ENCODE measurements at places on chromosomes 1 and 21.

DNA sequence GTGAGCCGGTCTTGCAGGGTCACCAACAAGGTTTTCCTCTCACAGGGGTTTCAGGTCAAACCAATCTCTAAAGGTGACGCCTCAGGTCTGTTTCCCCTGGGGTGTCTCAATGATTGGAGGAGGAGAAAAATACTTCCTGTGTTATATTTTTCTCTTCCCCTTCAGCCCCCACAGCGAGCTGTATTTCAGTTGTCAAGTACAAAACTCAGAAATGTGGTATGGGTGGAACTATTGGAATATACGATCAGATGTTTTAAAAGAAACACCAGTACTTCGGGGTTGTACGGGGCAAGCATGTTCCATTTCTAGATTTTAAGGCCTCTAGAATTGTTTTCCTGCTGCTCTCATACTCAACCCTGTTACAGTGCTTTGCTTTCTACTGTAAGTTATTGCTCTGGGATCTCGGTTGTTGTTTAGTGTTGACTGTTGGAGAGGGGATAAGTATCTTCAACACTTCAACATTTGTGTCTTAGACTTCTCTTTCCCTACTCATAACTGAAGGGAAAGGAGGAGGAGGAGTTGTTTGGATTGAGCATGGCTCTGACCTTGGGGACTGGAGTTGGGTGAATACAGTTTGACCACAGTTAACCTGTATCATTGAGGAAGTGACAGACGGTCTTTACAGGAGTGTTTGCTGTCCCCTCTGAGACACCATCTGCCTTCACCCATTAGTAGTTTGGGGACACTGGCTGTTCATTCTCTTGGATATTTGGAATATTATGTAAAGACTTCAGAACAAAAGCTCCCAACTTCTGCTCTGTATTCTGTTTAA, 2.0 kb downstream of the MAPKAPK2 start:
- DNase-seq = no peak

- DNase-seq = no peak
These were observed 66.1 kb downstream of the IARS2 start for GRCh38 chr1:220160027-220160426.

DNA sequence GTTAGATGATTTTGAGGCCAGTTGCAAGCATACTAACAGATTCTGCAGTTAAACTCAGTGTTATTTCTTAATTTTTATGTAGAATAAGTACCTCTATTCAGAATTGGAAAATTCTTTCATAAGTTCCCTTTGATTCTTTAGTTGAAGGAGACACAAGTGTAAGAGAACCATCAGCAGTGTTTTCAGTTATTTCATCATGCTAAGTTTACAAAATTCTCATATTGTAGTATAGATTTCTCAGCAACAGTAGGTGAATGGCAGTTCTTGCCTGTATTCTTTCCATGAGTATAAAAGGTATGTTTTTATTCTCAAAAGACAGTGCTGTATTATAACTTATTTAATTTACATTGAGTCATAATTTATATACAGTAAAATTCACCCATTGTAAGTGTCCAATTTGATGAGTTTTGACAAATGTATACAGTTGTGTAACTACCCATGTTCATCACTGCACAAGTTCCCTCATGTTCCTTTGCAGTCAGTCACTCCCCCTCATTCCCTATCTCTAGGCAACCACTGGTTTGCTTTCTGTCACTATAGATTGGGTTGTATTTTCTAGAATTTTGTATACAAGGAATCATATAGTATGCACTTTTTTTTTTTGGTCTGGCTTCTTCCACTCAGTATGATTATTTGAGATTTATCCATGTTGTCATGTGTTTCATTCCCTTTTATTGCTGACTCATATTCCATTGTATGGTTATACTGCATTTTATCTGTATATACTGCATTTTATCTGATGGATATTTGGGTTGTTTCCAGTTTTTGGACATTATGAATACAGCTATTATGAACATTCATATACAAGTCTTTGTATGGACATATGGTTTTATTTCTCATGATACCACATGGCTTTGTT, 3.9 kb downstream of the RPS6KC1 start:
- no peak for DNase-seq

DNA sequence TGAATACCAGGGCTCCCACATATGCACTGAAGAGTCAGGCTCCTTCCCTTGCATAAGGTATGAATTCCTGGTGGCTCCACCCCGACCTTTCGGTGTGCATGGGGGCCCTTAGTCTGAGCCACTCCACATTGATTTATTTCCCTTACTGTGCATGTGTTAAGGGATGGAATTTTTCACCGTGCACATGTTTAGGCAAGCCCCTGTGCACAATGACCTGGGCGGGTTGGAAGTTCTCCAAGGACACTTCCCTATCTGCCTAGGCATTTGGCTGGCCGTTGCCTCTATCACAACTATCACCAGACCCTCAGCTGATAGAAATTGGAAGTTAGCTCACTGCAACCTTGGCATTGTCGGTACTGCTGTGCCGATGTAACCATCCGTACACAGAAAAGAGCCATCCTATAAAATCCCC, 9.7 kb downstream of the S100A6 start:
- DNase-seq = no peak

- no peak for DNase-seq
These were observed 25.7 kb downstream of the CXADR start for GRCh38 chr21:17538576-17538975.

- DNase-seq = no peak
These were observed 980 bp upstream of the METTL18 start for GRCh38 chr1:169795687-169796086.

DNA sequence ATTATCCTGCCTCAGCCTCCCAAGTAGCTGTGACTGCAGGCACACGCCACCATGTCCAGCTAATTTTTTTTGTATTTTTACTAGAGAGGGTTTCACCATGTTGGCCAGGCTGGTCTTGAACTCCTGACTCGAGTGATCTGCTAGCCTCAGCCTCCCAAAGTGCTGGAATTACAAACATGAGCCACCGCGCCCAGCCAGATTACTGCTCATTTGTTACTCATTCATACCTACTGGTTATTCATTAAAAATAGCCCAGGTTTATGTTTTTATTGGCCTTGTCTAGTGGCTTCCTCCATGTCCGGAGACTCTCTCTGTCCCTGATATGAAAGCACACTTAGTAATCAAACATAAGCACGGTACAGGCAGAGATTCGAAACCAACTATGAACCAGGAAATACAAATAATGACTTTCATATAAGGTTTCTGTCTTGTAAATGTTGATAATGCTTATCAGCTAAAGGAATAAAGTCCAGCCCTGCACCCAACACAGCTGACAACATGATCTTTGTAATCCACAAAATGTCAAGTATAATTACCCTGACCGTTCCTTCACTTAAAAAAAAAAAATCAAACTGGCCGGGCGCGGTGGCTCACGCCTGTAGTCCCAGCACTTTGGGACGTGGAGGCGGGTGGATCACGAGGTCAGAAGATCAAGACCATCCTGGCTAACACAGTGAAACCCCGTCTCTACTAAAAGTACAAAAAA, 50.4 kb upstream of the CXADR start:
- no peak for DNase-seq

- DNase-seq = no peak
These were observed 37.9 kb downstream of the GNG12 start for GRCh38 chr1:67795179-67795912.

GRCh38 chr1:36843906-36844610, 190.3 kb downstream of the GRIK3 start:
- DNase-seq = no peak

DNA sequence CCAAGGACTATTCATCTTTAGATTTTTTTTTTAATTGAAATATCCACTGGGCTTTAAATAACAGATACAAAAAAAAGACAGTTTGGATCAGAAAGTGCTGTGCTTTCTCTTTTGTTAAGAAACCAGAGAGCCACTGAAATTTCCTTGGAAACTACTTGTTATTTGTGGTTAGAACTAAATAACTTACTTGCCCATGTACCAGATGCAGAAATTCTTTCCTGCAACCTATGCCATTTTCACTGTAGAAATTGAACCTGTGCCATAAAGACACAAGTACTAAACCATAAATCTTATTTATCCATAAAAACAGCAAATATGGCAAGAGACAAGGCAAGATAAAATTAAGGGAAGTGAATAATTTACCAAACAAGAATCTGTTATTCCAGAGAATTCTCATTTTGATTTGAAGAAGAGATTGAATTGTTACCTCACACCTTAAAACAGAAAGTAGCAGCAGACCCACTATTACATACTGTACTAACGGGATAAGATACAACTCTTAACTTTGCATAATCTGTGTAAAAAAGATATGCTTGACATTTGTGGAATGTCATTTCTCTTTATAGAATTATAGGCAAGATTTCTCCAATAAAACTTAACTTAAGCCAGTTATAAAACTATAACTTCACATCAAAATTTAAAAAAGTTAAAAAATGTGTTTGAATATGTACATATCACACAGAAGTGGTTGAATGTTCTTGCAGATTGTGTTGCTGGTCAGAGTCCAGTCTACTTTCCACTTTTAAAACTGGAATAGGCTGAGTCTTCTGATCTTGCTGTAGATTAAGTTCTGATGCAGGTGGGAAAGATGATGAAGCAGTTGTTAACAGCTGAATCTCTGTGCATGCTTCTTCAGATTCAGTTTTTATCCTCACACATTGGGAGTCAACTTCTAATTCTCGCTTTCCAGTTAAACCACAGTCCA, 6.3 kb upstream of the PHTF1 start:
- no peak for DNase-seq

DNA sequence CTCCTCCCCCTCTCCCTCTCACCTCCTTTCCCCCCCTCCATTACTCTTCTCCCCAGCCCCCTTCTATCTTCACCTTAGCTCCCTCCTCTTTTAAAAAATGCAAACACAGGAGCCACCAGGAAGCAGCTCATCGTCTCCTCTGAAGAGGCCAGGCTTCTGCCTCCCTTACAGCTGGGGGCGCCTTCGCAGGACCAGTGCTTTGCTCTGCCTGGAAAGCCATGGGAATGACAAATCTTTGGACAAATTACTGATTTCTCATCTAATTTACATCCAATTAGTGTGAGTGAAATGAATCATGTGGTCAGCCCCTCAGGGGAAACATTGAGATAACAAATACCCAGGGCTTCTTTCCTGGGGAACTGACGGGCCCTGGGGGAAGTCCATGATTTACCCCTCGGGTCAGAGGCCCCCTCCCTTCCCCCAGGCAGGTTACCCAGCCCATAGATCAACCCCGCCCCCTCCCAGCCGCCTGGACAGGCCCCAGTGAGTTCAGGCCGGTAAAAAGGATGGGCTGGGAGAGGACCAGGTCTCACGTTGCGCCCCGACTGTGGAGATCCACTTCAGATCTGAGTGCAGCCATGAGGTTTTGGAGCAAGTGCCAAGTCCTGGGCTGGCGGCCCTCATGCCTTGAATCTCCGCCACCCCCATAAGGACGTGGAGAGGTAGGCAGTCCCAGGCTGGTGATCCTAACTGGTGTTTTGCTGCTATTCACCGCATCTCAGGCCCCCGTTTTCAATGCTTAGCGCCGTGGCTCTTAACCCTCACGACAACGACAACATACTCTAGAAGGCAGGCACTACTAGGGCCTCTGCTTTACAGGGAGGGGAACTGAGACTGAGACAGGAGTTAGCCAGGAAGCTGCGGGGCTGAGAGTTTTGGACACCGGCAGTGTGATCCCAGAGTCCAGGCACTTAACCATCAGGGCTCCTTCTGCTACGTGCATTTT, 300.8 kb downstream of the RRAGC start:
- DNase-seq = no peak

GRCh38 chr1:21783679-21784603, 992 bp upstream of the USP48 start:
- DNase-seq = no peak

GRCh38 chr1:12546771-12547585, 71.0 kb downstream of the DHRS3 start:
- no peak for DNase-seq

- DNase-seq = no peak
These were observed 405.0 kb downstream of the MATN1 start for GRCh38 chr1:30318413-30318812.

- no peak for DNase-seq
These were observed 37.0 kb upstream of the EPS15 start for GRCh38 chr1:51555866-51556619.

- no peak for DNase-seq
These were observed 34.5 kb downstream of the KLHDC7A start for GRCh38 chr1:18515120-18515667.

- no peak for DNase-seq
These were observed 80.6 kb upstream of the IPO9 start for GRCh38 chr1:201748335-201748734.

GRCh38 chr1:97877307-97877706, 43.5 kb downstream of the DPYD start:
- no peak for DNase-seq

- no peak for DNase-seq
These were observed 40.8 kb upstream of the DYNLT5 start for GRCh38 chr1:66711420-66711819.

DNA sequence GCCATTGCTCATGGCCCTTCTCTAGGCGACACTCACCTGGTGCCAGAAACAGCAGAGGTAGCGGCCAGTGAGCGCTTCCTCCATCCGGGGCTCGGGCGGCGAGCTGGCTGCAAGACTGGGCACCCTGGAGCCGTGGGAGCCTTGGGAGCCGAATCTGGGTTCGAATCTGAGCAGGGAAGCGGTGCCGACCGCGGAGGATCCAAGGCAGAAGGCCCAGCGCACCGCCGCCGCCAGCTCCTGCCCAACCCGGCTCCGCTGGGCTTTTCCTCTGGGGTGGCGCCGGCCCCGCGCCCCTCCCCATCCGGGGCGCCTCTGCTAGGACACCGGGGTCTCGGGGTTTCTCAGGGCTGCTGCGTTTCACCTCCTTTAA, 1.7 kb upstream of the PRDM16 start:
- no peak for DNase-seq

GRCh38 chr1:51768971-51769588, 109.4 kb downstream of the NRDC start:
- DNase-seq = no peak

DNA sequence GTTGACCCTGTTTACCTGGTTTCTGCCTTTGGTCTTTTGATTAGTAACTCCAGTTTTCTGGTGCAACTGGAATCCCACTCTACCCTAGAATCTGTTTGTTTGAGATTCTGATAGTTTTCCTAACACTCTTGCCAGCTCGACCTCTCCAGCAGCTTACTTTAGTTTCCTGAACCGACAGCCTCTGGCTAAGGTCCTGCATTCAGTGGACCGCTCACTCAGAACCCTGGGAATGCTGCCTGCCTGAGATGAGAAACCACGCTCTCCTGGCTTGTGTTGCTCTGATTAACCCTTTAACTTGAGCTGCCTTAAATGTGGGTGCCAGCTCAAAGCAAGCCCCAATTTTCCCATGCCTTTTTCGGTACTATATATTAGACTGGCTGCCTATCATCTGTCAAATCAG, 45.3 kb upstream of the SIPA1L2 start:
- no peak for DNase-seq

DNA sequence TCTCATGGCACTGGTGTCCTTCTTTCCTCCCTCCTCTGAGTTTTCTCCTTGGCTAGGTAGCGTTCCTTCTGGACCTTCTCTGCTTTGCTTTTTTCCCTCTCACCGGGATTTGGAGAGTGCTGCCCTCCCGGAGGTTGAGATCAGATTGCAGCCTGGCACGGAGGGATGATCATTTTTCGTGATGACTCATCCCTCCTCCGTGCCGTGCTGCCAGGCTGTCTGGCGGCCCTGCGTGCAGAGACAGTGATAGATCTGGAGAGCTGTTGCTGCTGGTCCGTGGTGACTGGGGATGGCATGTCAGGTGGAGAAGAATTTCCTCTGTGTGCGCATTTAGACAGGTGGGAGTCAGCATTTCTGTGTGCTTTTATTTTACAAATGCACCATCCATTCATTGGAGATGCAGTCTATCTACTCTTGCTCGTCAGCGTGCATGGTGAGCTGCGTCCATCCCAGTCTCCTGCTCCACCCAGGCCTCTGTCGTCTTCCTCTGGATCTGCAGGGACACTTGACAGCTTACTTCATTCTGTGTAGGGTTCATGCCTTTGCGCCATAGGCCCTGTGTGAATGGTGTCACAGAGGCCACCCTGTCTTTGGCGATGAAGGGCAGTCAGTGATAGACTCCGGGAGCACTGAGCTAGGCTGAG, 104.4 kb downstream of the PCBP3 start:
- DNase-seq = no peak
